Prostate gland (tissue), 2 donors: ENCODE measurements at places on chromosomes 2 and 18.
A peak's percentile ranks its signal among the peaks of the same experiment; 100 is the strongest.

GRCh38 chr2:65030476-65031332, 25.5 kb upstream of the CEP68 start:
- DNase-seq, result no peak

GRCh38 chr2:161956738-161957137, 117.3 kb downstream of the DPP4 start:
- DNase-seq, result no peak

DNA sequence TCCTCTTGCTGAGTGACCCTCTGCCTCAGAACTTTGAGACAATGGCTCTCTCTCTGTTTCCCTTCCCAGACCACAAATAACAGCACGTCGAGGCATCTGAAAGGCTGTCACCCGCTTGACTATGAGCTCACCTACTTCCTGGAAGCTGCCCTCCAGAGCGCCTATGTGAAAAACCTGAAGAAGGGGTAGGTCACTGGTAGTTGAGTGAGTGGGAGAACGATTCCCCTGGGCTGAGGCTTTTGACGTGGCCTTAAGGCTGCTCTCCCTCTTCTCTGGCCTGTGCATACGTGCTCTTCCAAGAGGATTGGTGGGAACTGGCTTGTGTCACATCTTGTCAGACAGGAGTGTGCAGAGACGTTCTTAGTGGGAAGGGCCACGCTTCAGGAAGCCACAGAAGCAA, 63.1 kb upstream of the MCFD2 start:
- no peak for DNase-seq

DNA sequence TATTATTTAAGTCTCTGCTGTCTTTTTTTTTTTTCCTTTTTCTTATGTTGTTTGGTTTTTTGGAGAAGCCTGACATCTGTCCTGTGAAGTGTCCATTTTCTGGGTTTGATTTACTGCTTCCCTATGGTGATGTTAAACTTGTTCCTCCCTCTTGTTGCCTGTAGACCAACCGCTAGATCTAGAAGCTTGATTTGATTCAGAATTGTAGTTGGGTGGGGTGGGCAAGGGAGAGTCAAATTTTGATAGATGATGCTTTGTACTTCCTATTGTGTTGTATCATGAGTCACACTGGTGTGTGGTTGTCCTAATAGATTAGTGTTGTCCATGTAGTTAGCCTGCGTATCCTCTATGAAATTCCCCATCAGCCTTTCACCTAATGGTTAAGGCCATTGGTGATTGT, 35.4 kb downstream of the CAB39 start:
- DNase-seq, result no peak

DNA sequence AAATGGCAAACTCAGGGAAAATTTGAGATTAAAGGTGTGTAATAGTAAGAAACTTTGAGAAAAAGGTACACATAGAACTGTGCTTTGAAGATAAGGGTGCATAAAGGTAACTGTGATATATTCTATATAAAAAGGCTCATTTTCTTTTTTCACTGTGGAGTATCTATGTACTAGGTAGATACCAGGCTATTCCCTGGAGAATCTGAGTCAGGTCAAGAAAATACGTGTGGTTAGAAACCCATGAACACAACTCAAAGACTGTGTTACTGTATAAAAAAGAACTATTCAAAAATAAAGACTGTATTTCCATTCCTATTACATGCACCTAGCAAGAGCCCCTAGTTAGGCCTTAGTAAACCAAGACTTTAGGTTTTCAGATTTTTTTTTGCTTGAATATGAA, 100.1 kb upstream of the GRB14 start:
- no peak for DNase-seq

DNA sequence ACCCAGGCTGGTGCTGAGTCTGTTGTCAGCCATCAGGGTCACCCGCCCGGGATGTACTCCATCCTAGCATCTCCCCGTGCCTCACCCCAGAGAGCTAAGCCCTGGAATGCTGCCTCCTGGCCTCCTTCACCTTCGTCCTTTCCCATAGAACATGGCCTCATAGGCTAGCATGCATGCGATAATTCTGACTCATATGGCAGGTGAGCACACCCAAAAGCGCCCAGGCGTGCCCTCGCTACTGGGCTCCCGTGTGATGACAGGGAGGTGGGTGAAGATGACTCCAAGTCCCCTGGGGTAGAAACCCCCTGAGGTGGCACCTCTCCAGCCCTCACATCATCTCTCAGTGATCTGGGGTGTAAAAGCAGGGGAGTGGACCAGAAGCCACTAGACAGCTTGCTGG, 7.3 kb downstream of the SPR start:
- no peak for DNase-seq

DNA sequence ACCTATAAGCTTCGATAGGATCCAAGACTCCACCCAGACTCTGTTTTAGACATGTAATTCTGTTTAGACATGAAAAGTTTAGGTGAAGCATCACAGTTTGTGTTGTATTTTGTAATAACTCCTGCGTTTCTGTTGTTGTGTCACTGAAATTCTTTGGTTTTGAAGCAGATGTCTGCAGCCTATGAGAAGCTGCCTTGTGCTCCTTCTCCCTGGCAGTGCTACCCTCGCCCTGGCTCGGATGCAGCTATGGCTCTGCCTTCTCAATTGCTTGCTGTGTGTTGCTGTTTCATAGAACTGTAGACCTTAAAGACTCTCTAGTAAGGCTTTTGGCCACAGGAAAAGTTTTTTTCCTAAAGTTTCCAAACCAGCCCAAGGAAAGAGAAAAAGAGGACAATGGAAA, 40.2 kb upstream of the ZNF638 start:
- DNase-seq, result no peak

GRCh38 chr2:15814403-15814802, 125.9 kb upstream of the MYCN start:
- no peak for DNase-seq

GRCh38 chr18:65983750-65984149, 232.9 kb downstream of the CDH7 start:
- no peak for DNase-seq

DNA sequence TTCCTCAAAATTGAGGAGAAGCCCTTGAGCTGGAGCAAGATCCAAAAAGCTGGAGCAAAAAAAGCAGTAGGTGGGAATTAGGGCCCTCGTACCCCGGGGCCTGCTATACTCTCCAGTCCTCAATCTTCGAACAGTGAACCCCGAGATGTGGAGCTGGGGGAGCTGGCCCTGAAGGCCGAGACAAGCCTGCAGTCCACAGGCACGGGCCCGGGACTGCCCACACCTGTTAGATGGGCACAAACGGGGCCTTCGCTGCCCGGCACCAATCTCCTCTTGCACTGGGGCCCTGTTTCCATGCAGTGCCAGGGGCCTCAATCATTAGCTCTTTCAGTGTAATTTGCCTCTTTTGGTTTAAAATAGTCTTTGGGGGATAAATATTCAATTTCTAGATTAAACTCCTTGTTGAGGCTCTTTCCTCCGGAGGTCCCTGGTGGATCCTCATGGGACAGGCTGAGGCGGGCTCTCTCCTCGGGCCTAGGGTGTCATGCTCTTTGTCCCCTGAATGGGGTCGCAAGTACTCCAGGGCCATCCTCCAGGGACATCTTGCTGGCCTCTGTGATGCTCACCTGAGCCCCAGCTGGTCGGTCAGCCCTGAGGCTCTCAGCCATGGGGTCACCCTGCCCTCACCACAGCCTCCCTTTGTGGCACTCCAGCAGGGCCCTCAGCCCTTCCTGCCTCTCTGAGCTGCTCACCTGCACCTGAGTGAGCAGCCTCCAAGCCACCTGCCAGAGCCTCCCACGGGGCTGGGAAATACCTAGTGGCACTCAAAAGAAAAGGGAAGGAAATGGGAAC, 223.6 kb downstream of the ALPK2 start:
- no peak for DNase-seq

- no peak for DNase-seq
These were observed 8.7 kb upstream of the TEX261 start for GRCh38 chr2:71003396-71003795.

DNA sequence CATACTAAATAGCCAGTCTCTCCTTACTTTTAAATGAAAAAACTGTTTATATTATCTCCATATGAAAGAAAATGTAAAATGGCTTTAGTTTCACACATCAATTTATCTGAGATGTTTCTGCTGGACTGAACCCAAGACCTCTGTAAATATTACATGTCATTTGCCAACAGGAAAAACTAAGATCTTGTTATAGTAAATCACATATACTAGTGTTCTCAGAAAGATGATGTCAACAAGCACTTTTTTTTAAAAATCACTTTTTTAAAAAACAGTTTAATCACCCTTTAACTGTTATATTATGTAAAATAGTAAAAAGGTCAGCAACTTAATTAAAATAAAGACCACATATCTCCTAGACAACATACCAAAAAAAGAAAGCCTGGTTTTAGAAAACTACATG, 46.3 kb downstream of the PTPN2 start:
- DNase-seq, result no peak

DNA sequence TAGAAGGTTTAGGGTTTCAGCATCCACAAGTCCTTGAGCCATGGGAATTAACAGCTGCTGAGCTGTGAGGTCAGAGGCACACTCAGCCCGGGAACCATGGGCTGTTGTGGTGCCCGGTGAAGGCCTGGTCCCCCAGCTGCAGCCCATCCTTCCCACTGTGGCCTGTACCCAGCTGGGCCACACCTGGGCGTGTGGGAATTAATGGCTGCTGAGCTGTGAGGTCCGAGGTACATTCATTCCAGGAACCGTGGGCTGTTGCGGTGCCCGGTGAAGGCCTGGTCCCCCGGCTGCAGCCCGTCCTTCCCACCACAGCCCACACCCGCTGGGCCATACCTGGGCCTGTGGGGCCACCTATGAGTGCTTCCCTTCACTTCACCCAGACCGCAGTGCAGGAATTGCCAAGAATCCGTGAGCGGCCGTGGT, 25.2 kb downstream of the TMEM18 start:
- DNase-seq, result peak; percentile 2

GRCh38 chr2:157231476-157231875, 26.0 kb upstream of the GALNT5 start:
- DNase-seq, result no peak

- DNase-seq, result no peak
These were observed 73.2 kb downstream of the ITSN2 start for GRCh38 chr2:24287171-24287570.

- no peak for DNase-seq
These were observed 214.4 kb downstream of the GLI2 start for GRCh38 chr2:120949957-120950590.

DNA sequence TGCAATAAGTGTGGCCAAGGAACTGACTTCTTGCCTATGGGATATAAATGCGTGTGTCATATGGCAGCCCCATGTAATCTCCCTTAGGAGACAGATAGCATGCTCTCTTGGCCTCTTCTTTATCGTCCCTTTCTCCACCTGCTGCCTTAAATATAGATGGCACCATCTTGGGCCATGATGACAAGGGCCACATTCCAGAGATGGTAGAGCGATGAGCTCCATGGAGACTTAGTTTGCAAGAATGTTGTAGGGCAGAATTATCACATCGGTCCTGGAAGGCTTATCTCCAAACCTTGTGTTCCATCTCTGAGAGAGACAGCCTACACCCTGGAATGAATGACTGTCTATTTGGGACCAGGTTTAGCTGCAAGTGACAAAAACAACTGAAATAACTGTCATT, 536.7 kb downstream of the TNS1 start:
- DNase-seq, result no peak

DNA sequence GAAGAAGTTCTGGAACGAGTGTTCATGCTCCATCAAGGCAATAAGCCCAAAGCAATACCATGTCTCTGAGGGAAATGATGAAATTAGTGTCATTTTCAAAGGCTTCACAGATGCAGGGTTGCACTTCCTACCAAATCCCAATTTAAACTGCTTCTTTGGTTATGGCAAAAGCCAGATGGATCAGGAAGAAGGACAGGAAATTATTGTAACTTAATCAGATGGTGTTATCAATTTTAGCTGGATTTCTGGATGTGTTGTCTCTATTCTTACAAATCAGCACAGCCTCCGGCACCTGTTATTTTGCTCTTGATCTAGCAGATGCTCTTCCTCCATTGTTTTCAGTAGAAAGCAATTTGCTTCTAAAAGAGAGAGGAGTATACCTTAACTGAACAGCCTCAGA, 693.4 kb downstream of the SOCS6 start:
- DNase-seq, result no peak

DNA sequence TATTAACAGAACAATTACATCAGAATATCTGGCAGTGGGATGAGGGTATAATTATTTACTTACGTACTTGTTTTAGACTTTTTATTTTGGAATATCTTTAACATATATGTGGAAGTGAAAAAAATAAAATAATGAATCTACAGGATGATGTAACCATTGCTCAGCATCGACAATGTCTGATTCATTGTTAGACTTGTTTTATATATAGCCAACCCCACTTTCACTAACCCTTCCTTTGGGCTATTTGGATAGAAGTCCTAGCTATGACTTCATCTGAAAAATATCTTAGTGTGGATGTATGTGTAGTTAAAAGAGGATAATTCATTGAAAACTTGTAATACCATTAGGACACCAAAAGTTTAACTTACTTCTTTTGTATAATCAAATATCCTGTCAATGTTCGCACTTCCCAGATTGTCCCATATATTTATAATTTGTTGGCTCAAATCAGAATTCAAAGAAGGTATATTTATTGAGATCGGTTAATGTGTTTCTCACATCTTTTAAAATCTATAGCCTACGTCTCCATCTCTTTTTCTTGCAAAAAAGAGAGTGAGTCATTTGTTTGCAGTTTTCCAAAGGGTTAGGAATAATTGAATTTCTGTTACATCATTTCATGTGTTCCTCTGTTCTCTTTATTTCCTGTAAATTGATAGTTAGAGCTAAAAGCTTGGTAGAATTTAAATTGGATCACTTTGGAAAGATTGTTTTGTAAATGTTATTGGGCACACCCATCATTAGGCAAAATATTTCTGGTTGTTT, 506.1 kb upstream of the FAM98A start:
- DNase-seq, result no peak

GRCh38 chr2:240215676-240216051, 75.2 kb upstream of the OTOS start:
- no peak for DNase-seq

- no peak for DNase-seq
These were observed 6.1 kb downstream of the UBE2F start for GRCh38 chr2:237972936-237973335.

- DNase-seq, result no peak
These were observed 620.2 kb downstream of the CPS1 start for GRCh38 chr2:211176514-211177141.

GRCh38 chr2:30041884-30042283, 104.9 kb upstream of the YPEL5 start:
- DNase-seq, result no peak

DNA sequence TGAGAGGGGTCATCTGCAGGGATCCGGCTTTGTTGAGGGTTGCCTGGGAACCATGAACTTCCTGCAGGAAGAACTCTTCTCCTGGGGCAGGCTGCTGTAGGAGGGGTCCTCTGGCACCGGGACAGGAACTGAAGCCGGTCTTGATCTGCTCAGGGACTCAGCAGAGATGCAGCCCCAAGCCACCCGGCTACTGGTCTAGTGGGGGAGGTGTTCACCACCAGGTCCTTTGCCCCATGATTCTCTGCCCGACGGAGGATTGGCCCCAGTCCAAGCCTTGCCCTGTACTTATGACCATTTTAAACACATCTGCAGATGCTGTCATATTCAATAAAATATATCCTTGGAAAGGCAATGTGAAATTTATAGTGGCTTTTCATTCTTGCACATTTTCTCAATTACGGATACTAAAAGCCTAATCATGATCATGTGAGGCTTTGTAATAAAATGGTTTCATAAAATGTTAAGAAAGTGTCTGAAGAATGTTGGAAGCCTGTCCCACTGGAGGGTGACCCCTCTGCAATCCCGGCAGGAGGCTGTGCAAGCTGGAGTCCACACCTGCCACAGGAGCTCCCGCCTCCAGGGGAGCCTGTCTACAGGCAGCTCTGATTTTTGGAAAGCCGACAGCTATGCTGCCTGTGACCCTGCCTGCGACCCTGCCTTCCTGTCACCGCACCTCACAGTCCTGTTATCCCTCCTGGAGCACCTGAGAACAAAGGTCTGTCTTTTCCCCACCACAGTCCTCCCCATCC, 98.8 kb upstream of the TAF1B start:
- no peak for DNase-seq
